ENCODE measurements at places on chromosomes 2 and 18.
A peak's percentile ranks its signal among the peaks of the same experiment; 100 is the strongest.

DNA sequence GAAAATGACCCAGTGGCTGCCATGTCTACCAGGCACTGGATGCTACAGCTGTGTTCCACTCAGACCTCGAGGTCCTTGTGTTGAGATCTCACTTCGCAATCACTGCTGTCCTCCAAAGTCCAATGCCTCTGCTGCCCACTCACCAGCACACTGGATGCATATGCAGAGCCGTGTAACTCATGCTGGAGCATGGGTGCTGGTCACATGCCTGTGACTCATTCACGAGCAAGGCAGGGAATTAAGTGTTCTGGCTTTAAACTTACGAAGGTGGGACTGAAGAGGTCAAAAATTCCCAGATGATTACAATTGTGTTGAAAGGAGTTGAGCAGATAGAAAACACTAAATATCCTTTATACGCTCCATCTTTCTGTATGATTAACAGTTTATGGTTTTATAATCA, 417.5 kb downstream of the NUP35 start:
- DNase-seq: no peak

- DNase-seq: no peak
Observed at GRCh38 chr2:178295115-178295514, 100.8 kb downstream of the OSBPL6 start.

GRCh38 chr2:182242609-182243008, 184.2 kb downstream of the PDE1A start:
- DNase-seq: no peak

- no peak for DNase-seq
Observed at GRCh38 chr2:57698935-57699449, 347.6 kb upstream of the VRK2 start.

DNA sequence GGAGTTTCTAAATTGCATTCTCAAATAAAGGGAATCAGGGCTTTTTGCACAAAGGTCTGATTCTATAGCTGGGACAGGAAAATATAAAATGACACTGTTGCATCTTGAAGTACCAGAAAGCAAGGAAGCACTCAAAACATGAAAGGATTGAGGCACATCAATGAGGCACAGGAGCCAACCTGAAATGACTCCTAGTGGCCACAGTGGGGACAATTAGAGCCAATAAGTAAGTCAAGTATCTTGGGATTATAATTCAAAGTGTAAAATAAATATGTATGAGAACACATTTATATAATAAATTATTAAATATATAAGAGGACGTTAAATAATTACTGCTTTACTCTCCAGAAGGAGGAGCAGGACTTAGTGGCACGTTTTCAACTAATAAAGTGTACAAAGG, 1259.5 kb upstream of the CDH2 start:
- DNase-seq: no peak

DNA sequence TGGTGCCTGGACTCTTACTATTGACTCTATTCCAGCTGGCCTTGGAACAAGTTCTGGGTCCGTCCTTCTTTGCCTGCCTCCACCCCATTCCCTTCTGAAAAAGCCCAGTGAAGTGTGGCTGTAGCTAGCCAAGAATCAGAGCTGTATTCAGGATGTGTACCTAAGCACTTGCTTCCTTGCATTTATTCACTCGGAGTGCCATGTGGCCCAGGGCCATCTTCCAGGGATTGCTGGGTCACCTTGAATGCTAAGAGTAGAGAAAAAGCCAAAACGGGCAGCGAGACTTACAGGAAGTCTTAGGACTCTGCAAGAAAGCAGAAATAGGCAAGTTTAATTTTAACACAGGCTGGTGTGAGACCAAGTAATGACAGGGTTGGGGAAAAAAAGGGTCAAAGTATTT, 4.1 kb downstream of the ITGA6 start:
- DNase-seq: peak; percentile 15

DNA sequence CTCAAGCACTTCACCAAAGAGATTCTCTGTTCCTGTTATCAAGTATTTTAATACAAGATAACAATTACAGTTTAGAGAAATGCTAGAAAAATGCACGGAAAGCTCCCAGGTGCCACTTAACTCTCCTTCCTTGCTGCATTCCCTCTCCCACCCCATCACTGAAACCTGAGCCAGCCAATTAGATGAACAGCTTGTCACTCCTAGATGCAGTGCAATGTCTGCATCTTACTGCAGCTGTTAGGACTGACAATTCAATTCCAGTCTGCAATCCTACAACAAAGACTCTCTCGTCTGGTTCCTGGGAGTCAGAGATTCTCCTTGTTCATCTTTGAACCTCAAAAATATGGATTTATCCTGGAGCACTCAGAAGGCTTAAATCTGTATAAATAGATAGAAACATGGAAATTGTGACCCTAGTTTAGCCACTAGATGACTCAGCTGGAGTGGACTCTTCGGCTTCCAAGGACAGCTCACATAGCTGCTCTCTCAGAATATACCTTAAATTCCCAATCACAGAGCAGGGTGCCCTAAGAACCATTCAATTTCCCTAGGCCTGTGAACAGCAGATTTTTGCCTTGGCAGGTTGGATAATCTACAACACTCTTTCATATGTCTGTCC, 311.1 kb downstream of the NRXN1 start:
- DNase-seq: no peak

GRCh38 chr18:40186677-40187076, 1768.4 kb upstream of the PIK3C3 start:
- DNase-seq: no peak

DNA sequence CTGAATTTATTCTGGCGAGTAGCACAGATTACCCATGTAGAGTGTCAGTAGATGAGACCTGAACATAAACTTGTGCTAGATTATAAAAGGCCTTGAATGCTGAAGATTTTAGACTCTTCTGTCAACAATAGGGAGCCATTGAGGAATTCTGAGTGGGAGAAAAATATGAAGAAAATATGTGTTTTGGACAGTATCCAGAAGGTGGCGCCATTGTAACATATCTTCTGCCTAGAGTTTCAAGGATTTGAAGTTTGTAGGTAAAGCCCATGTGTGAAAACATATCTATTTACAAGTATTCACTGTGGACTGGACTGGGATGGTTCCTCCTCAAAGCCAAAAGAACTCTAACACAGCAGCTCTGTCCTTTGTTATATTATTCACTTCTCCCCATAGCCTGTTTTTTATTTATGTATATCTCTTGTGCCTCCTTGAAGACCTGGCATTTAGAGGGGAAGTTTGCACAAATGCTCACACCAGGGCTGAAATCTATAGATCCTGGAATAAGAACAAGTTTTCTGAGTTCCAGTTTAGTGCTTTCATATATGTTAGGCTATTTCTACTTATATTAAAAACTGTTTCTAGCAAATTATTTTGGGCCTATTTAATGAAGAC, 124.9 kb downstream of the RDH14 start:
- peak; percentile 46 for DNase-seq

GRCh38 chr2:84137034-84137433, 322.0 kb downstream of the SUCLG1 start:
- DNase-seq: no peak

- no peak for DNase-seq
Observed at GRCh38 chr2:174901075-174901474, 104.1 kb downstream of the CHN1 start.

DNA sequence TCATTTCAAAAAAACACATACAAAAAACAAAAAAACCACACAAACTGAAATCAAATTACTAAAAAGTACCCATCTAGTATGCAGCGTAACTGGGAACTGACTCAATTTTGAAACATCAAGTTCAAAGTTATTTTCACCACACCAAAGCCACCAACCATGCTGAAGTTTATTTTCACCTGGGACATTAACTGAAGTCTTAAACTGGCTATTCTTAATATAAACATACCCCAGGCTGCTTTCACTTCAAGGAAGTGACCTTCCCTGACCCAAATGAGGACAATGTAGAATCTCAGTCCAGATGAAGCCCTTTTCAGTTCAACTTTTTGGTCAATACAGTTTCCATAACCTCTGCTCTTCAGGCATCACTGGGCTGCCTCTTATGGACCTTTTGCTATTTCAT, 84.6 kb downstream of the PIGN start:
- DNase-seq: no peak

DNA sequence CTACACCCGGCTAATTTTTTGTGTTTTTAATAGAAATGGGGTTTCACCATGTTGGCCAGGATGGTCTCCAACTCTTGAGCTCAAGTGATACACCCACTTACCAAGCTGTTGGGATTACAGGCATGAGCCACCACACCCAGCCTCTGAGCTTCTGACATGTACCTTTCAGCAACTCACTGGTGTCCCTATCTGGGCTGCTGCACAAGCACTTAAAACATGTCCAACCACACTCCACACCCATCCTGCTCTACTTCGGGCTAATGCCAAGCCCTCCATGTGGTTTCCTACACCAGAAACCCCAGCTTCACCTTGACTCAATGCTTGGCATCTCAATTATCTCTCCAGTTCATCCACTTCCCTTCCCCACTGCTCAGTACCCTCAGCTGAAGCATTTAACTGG, 22.4 kb upstream of the ARMC9 start:
- no peak for DNase-seq

DNA sequence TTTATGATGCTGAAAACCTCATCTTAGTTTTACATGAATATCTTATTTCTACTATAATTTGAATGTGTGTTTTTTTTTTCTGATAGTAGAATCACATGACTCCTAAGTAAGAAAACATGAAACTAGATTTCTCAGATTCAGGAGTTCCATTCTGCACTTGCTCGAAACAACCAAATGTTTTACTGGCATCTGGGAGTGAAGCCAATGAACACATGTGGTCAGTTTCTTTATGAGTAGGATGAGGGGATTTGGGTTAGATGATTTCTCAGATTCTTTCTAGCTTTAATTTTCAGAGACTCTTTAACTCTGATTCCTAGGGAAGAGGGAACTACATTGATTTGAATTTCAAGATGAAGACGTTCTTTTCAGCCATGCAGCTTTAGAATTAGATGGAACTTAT, 225.0 kb upstream of the NT5C1B start:
- no peak for DNase-seq

GRCh38 chr18:58865701-58866065, 1.0 kb downstream of the ZNF532 start:
- DNase-seq: no peak

DNA sequence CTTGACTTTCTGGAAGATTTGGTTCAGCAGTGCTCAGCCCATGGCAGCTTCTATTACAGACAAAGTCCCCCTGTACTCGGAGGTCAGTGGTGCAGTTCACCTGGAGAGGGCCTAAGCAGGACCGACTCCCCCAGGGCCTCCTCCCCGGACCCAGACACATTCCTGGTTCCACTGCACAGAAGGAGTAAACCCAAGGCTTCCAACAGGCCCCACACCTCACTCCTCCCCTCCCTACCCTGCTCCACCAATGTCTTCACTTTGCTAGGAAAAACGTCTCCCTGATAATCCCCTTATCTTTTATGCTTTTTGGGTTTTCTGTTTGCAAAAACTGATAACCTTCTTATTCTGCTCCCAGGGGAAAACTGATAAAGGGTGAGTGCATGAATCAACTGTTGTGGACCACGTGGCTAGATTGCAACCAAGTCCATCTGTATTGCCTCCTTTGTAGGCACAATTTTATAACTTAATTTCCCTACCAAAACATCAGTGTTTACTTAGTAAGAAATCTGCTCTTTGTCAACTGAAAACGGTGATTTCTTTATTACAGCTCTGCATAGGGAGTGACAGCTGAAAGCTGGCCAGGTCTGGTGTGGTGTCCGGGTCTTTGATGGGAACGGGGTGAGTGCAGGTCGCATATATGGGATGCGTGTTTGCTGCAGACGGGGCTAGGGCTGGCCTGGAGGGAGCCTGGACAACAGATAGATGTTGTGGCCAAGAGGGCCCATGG, 202.5 kb downstream of the GLI2 start:
- DNase-seq: no peak

GRCh38 chr2:238498691-238499295, 72.1 kb downstream of the ASB1 start:
- DNase-seq: no peak

GRCh38 chr2:204010628-204011560, 74.3 kb downstream of the ICOS start:
- peak; percentile 19 for DNase-seq

DNA sequence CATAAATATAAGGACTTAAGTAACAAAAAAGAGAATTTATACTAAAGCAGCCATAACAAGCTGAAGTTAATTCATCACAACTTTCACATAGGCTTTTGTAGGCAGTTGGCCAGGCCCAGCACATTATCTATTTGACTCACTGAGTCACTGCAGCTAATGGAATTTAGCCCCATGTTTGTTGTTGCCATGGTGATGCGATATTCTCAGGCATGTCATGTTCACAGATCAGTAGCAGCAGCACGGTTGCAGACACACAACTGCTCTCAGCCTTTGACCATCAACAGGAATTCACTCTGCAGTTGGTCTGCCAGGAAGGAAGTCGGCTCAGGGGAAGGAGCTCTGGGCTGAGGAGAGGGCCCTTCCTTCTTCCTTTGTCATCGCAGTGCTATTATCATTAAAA, 639.8 kb downstream of the TMEM182 start:
- DNase-seq: no peak

- DNase-seq: no peak
Observed at GRCh38 chr18:23377669-23378301, 75.3 kb upstream of the RIOK3 start.

DNA sequence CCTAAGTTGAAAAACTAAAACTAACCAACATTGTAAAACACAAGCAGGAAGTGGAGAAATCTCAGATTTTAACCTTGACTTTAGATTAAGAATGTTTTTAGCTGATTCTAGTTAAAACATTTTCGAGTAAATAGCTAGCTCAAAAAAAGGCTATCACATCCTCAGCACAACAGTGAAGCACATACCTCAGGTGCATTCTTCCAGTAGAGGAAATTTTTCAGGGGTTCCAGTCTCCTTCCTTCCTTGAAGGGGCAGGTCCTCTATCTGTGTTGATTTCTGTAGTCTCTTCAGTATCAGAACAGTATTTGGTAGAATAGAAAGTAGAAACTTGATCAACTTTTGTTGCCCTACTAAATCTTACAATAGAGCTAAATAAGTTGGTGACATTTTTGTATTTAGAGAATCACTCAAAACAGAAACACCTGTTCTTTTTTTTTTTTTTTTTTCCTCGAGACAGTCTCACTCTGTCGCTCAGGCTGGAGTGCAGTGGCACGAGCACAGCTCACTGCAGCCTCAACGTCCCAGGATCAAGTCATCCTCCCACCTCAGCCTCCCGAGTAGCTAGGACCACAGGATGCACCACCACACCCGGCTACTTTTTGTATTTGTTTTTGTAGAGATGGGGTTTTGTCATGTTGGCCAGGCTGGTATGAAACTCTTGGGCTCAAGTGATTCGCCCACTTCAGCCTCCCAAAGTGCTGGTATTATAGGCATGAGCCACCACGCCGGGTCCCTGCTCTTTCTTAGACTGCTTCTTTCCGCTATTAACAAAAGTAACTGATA, 6.9 kb upstream of the GPR155 start:
- DNase-seq: no peak

DNA sequence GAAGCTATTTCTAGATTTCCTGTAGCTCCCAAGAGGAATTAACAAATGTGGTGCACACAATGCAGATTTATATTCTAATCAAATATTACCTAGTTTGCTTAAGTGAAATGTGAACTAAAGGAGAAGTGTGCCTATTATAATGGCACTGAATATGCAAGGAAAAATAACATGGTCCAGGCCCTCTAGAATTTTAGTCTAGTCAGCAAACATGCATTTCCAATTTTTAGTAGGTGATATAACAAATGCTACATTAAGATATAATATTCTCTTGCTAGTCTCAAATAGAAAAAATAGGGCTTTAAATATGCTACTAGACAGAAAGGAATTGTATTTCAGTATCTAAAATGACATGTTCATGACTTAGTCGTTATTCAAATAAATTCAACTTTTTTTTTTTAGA, 689.5 kb downstream of the TMEM182 start:
- DNase-seq: no peak

Measured in inflammatory macrophage (primary cell).